Renal pelvis (tissue), 12 donors: ENCODE measurements at places on chromosomes 3 and 15. TPM values are rescaled to one million over a fixed set of nuclear protein-coding genes. Genes with fewer than 3 reads are reported as not detected.

MYO5C gene
- 18.9 TPM for polyA plus RNA-seq

DNA sequence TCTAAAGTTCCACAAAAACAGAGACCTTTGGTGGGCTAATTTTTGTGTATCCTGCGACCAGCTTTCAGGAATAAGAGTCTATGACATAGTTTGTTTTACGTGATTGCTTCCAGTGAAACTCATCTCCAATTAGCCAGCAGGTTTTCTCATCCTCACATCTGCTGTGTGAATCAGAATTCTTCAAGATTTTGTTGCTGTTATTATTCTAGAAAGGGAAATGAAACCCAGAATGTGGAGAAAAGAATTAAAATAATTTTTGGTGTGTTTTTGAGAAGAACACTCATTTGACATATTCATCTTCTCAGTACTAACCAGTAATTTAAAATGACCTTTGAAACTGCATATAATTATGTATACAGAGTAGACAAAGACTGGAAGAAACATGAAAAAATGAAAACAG is 175.9 kb downstream of the USP13 start:
- no peak for DNase-seq

DNA sequence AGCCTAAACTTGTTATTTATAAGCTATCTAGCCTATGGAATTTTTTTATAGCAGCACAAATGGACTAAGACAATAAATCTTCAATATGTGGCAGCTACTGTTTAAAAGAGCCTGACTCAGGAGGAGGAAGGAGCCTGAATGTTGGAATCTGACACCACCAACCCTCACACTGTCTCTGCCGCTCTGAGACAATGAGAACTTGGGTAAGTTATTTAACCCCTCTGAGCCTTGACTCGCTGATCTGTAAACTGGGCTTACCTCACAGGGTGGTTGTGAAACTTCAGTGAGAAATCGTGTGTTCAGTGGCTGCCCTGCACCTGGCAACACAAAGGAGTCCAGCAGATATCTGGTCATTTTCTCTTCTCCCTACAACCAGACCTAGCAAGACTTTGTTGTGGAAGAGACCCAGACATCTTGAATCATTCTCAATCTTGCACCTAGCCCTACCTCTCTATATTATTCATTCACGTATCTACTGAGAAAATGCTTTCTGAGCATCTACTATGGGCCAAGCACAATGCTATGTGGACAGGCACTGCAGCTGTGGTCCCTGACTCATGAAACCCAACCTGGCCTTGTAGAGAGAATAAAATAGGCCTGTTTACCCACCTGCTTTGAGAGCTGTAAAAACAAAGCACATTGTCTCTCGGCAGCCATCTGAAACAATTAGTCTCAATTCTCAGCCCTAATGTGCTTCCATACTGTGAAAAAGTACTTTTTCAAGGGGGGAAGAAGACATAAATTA is 81.9 kb upstream of the SLC25A36 start:
- DNase-seq: no peak

DNA sequence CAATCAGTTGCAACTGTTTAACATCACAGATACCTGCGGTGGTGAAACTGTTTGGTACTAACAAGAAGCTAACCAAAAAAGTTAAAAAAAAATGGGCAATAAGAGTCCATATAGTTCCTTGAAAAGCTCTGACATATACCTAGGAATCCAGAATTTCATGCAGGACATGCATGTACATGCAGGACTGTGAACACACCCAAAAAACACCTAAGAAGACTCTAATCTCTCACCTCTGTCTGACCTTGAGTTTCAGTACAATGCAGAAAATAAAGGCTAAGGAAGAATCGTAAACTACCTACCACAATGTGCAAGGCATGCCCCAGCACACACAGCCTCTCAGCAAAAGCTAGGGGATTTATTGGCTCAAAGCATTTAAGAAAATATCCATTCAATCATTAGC is 110.7 kb upstream of the GOLGA8J start:
- DNase-seq: no peak
